HCT116 (cell line): ENCODE measurements at places on chromosomes 16 and 17.

- DNase-seq: no peak
Observed at GRCh38 chr17:27595208-27595607, 35.8 kb upstream of the LGALS9 start.

DNA sequence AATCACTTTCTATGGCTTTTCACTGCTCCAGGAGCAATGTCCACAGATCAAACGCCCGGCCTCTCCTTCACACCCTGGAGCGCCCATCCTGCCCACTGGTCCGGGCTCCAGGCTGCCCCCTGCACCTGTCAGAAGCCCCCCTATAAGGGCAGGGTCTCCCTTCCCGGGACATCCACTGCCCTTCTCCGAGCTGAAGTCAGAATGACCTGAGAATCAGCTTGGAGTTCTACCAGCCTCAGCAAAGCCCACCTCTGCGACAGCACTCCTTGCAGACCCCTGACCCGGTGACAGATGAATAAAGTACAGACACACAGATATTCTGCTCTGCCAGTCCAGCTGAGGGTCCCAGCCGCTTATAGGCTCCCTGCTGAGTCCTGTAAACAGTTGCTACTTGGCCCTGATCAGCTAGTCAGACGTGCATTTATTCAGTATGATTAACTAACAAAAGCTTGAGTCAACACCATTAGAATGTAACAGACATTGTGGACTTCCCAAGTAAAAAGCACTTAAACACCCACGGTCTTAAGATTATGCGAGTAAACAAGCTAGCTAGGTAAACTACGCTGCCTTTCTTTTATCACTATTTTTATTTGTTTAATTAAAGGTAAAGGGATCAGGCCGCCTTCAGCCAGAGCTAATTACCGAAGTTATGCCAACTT, 4.8 kb downstream of the SLC7A5 start:
- no peak for DNase-seq

DNA sequence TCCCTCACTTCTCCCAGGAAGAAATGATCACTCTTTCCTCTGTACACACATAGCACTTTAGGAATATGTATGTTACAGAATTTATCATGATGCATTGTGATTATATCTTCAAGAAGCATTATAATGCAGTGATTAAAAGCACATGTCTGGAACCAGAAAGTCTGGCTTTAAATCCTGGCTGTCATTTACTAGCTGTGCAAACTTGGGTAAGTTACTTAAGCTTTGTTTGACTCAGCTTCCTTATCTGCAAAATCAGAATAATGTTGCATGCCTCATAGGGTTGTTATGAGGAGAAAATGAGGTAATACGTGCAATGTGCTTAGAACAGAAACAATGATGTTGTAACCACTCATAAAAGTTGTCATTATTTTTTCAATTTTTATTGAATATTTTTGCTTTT, 156.3 kb upstream of the ZKSCAN2 start:
- DNase-seq: no peak

- no peak for DNase-seq
Observed at GRCh38 chr17:66711401-66711800, 123.5 kb upstream of the CACNG5 start.

- no peak for DNase-seq
Observed at GRCh38 chr17:73132085-73132492, 32.7 kb upstream of the SSTR2 start.

GRCh38 chr17:77700165-77700881, 258.2 kb upstream of the TNRC6C start:
- DNase-seq: no peak

- no peak for DNase-seq
Observed at GRCh38 chr16:14013571-14014283, 57.4 kb upstream of the MRTFB start.

DNA sequence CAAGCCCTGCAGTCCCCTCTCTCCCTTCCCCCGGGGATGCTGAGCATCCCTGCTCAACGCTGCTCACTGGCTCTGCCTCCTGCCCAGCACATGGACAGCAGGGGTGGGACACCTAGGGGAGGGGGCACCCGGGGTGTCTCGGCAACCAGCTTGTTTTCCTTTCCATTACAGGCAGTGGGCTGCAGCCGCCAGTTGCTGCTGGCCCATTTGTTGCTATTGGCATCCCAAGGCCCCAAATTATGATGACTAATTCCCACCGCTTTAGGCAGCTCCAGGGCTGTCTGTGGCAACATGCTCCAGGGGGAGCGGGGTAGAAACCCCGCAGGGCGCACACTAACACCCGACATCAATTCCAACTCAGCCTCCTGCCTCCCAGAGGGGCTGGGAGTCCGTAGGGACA, 4.9 kb downstream of the SDK2 start:
- no peak for DNase-seq
